Eye (tissue), 1 donor: ENCODE measurements at places on chromosomes 3 and 15.
A peak's percentile ranks its signal among the peaks of the same experiment; 100 is the strongest.

GRCh38 chr3:61631108-61631769 is 69.9 kb downstream of the PTPRG start:
- DNase-seq: no peak

DNA sequence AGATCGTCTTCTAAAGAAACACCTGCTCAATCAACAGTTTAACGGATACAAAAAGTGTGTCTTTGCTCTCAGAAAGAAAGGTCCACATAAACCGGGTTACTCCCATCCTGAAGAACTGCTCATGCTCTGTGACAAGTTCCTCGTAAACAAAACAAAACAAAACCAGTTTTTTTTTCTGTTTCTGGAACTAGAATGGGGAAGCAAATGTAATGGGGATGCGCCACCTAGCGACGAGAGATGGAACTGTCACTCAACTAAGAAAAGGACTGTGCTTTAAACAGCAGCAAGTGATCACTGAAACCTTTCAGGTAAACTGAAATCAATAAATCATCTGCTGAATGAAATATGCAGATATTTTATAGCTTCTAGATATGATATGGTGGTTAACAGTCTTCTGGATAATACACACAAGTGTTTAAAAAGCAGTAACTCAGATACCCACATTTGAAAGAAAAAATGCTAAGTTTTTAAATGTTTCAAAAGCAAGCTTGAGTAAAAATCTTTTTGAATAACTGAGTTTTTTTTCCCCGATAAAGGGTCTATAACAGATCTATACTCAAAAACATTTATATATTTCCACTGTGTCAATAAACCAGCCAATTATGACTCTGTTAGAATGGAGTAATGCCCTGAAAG is 10.9 kb downstream of the TM2D3 start:
- peak; percentile 93 for DNase-seq

DNA sequence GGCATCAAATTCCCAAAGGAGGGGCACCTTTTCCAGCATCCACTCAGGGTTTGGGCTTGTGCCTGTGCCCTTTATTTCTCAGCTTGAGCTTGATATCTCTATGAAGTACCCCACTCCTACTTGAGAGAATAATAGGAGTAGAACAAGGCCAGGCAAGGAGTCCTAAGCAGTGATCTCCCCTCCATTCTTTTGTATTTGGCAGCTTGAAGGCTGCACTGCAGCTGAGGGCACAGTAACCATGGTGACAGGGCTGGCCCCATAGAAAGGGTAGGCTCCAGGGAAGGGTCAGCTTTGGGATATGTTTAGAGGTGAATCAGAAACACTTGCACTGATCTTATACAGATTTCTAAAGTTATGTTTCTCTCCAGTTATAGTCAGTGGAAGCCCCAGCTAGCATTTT is 145.4 kb upstream of the SLC24A5 start:
- DNase-seq: peak; percentile 63

DNA sequence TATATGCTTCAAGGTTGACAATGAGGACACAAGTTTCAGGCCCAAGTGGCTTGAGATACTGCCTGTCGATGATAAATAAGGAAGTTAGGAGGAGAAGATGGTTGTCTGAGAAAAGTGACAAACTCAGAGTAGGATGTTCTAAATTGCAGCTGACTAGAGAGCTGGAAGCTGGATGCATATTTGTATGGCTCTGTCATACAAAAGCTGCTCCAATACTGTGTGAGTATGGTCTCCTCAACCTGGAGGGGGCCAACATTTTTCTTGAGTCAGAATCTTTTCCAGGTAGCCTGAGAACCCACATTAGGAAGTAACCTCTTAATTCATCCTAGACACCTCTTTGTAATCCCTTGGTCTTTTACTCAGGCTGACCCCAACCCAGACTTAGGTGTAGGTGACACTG is 28.4 kb upstream of the TPRG1 start:
- DNase-seq: no peak
